ENCODE measurements at places on chromosomes 11 and 22.

- DNase-seq = no peak
These were observed 15.5 kb upstream of the RASD2 start for GRCh38 chr22:35524966-35525686.

- no peak for DNase-seq
These were observed 420.0 kb downstream of the DYNC2H1 start for GRCh38 chr11:103529181-103529684.

GRCh38 chr11:104390651-104391050 lies 226.7 kb upstream of the PDGFD start:
- DNase-seq = no peak

- no peak for DNase-seq
These were observed 17.8 kb downstream of the MB start for GRCh38 chr22:35599364-35599763.

GRCh38 chr11:114040706-114041211 lies 18.8 kb upstream of the ZBTB16 start:
- no peak for DNase-seq

- no peak for DNase-seq
These were observed 155.9 kb upstream of the RAG2 start for GRCh38 chr11:36753960-36754359.

- no peak for DNase-seq
These were observed 71.0 kb downstream of the PARVA start for GRCh38 chr11:12448131-12448939.

GRCh38 chr11:87097582-87097981 lies 59.8 kb downstream of the TMEM135 start:
- peak; percentile 4 for DNase-seq

DNA sequence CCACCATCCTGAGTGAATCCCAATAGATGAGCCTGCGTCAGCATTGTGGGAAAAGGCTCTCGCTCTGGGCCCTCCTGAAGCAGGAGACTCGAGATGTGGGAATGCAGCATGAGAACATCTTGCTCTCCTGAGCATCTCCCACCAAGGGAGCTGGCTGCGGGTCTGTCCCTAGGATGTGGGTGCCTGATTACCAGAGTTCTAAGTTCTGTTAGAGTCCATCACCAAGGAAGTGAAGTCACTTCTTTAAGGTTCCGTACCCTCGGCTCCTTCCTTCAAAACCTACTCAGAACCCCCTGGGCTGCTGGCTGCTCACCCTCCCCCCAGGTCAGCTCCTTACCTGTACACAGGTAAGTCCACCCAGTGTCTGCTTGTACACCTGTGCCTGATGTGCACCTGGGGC lies 100.5 kb upstream of the IGLL5 start:
- DNase-seq = no peak

GRCh38 chr11:76918941-76919386 lies 58.2 kb downstream of the ACER3 start:
- DNase-seq = no peak

DNA sequence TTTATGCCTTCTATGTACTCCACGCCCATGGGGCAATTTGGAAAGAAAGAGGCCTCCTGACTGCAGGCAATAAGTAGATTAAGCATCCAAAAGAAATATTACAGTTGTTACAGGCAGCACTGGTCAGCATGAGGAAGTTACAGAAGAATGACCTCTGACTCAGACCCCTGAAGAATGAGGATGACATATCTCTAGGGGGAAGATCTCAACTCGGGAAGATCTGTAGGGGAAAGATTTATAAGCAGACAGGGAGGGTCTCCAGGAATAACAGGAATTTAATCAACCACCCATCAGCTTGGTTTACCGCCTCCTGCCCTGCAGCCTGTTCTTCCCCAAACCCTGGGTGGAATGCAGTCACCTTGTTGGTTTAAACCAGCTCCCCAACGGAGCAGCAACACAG lies 58.0 kb downstream of the RCN1 start:
- no peak for DNase-seq

DNA sequence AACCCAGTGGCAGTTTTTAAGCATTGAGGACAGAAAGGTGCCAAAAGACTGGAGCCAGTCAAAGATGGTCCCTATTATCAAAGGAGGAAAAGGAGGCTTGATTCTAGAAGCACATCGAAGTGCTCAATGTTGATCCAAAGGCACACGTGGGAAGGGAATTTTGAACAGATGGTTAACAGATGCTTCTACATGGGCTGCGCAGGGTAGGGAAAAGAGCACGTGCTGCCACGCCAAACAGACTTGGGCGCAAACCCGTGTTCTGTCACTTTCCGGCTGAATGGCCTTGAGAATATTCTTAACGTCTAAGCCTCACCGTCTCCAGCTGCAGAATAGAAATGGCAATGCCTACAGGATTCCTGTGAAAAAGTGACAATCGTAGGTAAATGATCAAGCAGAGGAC lies 217.9 kb upstream of the MTNR1B start:
- DNase-seq = no peak

DNA sequence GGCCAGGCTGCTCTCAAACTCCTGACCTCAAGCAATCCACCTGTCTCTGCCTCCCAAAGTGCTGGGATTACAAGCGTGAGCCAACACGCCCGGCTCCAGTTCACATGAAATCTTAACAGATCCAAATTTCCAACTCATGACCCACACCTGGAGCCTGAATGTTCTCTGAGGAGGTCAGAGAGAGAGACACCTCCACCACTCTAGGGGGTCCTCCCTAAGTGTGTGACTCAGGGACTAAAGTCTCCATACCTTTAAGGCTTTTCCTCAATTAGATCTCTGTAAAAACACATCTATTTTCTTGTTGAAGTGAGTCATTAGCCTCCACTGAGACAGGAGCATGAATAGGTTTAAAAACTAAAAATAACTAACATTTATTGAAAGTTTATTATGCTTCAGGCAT lies 376.4 kb downstream of the CADM1 start:
- DNase-seq = no peak

GRCh38 chr11:75768909-75769771 lies 562 bp downstream of the DGAT2 start:
- DNase-seq = no peak

- DNase-seq = no peak
These were observed 37.8 kb downstream of the GALNT18 start for GRCh38 chr11:11583801-11584529.

GRCh38 chr22:46256358-46256958 lies 6.4 kb upstream of the CDPF1 start:
- no peak for DNase-seq

DNA sequence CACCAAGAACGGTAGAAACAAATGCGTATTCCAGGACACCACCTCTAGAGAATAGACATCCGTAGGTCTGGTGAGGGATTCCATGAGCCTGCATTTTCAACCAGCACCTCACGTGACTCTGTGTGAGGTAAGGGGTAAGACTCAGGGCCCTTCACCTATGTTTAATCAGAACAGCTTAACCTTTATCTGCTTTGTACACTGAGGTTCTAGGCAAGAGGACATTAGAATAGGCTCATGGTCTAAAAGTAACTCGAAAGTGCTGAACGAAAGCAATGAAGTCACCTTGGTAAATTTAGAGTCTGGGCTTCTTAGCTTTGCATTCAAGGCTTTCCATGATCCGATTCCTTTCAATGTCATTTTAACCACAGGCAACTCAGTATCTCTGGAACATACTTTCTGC lies 270.5 kb upstream of the CADM1 start:
- DNase-seq = no peak

All from effector CD4-positive, alpha-beta T cell (primary cell).